Spleen (tissue), 13 donors: ENCODE measurements at places on chromosomes 12 and 14. TPM values are rescaled to one million over a fixed set of nuclear protein-coding genes. Genes with fewer than 3 reads are reported as not detected.

DNA sequence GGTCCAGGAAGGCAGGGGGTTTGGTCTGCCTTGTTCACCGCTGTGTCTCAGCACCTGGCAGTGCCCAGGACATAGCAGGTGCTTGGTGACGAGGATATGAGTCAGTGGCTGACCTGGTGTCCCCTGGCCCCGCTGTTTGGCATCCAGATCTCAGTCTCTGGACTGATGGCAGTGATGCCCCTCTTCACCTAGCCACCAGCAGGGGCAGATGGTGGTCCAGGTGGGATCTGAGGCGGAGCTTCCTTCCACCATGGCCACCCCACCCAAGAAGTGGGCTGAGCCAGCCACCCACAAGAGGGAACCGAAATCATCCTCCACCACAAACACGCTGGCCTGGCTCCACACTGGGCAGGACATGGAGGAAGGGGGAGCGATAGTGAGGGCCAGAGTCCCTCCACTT lies 16.1 kb upstream of the SH2B3 start:
- no peaks in the 10 kb centered on the region for H3K27me3 ChIP-seq
- no peak for DNase-seq
- H3K4me3 ChIP-seq, result no peak overlapping the region
- H3K27ac ChIP-seq, result no peak overlapping the region
- peaks cover 3% of the 10 kb centered on the region for H3K4me1 ChIP-seq

Gene MGAT2
- total RNA-seq, result 43.5 TPM

DNA sequence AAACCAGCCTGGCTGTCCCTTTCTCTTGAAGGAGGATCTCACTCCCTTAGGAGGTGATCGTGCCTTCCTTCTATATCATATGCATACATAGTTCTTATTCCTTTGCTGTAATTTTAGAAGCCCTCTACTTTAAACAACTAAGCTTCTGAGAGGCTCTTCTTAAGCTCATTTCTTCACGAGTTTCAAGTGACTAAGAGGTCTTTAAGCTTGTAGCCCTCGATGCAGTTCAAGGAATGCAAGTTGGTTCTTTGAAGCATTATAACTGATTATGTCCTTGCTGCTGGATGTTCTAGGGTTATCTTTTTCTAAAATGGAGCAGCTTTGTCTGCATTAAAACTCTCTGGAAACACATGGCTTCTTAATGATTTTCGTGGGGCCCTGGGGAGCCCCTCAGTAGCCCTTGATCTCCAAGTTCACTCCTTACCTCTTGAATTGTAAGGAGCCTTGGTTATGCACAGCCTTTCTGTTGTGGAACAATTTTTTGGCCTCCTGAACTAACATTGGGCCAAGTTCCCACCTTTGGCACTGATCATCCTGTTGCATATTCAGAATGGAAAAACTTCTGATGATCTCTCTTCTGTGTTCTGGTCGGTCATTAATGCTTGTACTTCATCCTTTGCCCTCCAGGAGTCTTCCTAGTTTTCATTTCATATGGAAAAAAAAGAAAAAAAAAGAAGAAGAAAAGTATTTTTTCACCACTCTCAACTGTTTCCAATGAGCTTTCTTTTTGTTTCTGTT lies 12.6 kb downstream of the RASSF8 start:
- H3K27me3 ChIP-seq, result no peaks in the 10 kb centered on the region
- no peak for DNase-seq
- no peak overlapping the region for H3K27ac ChIP-seq
- H3K4me1 ChIP-seq, result no peaks in the 10 kb centered on the region

GRCh38 chr14:103521951-103522563 lies 573 bp downstream of the CKB start:
- H3K27ac ChIP-seq, result peak overlapping the region; percentile 15
- peak overlapping the region; percentile 61 for H3K4me3 ChIP-seq
- no peaks in the 10 kb centered on the region for H3K36me3 ChIP-seq
- peaks cover 61% of the 10 kb centered on the region for H3K4me1 ChIP-seq
- peaks cover 24% of the 10 kb centered on the region for H3K27me3 ChIP-seq

Gene STON2
- total RNA-seq, result 226 TPM

- H3K4me3 ChIP-seq, result no peak overlapping the region
- no peak overlapping the region for H3K27ac ChIP-seq
- H3K36me3 ChIP-seq, result peaks cover 24% of the 10 kb centered on the region
- H3K4me1 ChIP-seq, result no peaks in the 10 kb centered on the region
Measured at GRCh38 chr14:70735043-70735442, 74.3 kb downstream of the MAP3K9 start.

Gene PTHLH
- total RNA-seq, result 2.2 TPM
